Placental epithelial cell (primary cell): ENCODE measurements at places on chromosomes 3 and 15. TPM values are rescaled to one million over a fixed set of nuclear protein-coding genes. Genes with fewer than 3 reads are reported as not detected.

The ACVR2B gene
- total RNA-seq, result 7.0 and 14.9 TPM in 2 replicates

The IL5RA gene
- total RNA-seq, result not detected in 2 replicates

The FOXL2NB gene
- 0.79 and 1.4 TPM in 2 replicates for total RNA-seq

The CYP1A1 gene
- total RNA-seq, result 0.11 TPM in 1 of 2 replicates, not detected in the other

The AP3B2 gene
- under 0.01 and 0.11 TPM in 2 replicates for total RNA-seq
